ENCODE measurements at places on chromosomes 5 and 9.

- DNase-seq = no peak
Measured at GRCh38 chr9:132946211-132946610, 1.8 kb upstream of the TSC1 start.

GRCh38 chr9:114906922-114907571 lies 23.3 kb downstream of the TNFSF8 start:
- DNase-seq = no peak

DNA sequence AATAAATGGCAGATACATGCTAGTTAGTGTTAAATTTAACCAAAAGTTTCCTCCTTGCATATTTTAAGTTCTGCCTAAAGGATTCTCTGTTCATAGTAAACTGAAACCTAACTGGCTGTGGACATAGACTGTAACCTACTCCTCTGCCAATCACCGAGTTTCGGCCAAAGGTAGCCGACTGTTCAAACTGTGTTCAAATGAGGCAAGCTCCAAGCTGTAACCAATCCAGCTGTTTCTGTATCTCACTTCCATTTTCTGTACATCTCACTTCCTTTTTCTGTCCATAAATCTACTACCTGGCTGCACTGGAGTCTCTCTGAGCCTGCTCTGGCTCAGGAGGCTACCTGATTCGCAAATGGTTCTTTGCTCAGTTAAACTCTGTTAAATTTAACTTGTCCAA lies 44.1 kb downstream of the KCNV2 start:
- no peak for DNase-seq

DNA sequence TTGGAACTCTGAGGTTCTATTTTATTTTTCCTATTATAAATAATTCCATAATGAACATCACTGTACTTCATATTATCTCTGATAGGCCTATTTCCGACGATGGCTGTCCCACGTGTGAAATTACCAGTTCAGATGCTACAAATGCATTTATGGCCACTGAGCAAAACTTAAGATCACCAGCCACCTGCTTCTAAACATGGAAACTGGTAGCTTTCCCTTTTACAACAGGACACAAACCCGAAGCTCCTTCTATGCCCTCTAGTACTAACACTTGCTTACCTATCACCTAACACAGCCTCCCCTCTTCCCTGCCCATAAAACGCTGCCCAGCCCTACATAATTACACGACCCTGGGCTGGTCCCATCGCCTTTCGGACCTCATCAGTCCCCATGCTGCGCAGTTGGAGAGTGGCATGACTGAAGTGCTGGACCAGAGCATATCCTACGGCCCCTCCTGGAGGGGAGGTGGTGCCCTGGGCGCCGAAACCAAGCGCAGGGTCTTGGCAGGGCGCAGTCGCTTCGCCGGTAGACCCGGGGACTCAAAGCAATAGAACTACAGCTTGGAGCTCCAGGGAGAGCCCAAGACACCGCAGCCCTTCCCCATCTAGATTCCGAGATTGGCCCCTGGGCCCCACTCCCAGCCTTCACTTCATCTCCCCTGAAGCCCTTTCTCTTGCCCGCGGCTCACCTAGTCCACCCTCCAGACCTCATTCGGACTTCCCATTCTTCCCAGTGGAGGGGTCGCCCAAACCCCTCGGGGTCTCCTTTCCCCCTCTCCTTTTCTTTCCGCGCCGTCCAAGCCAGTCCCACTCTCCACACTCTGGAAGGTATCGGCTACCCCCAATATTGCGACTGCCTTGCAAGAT lies 1.0 kb upstream of the SAP30L start:
- DNase-seq = no peak

DNA sequence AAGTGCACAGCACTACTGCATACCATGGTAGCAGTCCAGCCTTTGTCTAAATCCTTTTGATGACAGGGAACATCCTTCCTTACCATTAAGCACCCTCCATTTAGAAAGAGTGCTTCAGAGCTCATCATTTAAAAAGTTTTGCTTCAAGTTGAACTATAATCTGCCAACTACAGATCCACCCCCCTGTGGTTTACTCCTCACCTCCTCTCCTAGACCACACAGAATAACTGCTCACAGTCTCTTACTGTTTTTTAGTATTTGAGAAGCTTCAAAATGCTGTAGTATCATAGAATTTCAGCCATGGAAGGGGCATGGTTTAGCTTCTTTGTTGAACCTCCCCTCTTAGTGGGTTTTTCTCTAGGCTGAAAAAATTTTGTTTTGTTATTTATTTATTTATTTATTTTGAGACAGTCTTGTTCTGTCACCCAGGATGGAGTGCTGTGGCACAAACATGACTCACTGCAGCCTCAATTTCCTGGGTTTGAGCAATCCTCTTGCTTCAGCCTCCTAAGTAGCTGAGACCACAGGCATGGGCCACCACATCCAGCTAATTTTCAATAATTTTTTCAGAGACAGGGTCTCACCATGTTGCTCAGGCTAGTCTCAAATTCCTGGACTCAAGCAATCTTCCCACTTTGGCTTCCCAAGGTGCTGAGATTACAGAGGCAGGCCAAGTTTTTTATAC lies 384.3 kb upstream of the RFX3 start:
- DNase-seq = no peak

DNA sequence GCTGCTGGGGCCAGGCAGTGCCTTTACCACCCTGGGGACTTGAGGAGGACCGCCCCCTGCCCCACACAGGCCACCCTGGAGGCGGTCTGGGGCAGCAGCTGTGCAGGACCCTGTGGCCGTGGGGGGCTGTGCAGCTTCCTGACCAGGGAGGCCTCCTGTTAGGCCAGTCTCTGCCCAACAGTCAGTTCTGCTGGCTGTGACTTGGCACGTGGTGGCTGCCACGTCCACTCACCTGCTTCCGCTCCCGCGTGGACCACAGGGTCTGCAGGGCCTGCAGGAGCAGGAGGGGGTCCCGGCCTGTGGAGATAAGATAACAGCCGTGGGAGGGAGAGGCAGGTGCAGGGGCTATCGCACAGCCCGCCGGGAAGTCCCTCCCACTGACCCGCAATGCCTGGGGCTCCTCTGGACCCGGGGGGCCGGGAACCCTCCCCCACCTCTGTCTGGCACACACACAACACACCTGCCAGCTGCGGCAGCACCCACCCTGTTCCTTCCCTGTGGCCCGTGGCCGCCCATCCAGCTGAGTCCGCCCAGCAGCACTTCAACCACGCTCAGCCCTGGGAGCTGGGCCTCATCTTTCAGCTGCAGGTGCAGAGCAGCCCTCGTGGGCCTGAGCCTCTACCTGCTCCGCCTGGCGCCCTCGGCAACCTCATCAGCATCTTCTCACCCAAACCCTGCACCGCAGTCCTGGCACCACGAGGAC lies 39.7 kb downstream of the EXD3 start:
- DNase-seq = no peak

- no peak for DNase-seq
Measured at GRCh38 chr9:124258607-124259157, 933 bp downstream of the NEK6 start.

- DNase-seq = peak; percentile 66
Measured at GRCh38 chr9:114238891-114239875, 83.7 kb upstream of the ORM1 start.

- DNase-seq = no peak
Measured at GRCh38 chr5:23274171-23274570, 233.2 kb upstream of the PRDM9 start.

DNA sequence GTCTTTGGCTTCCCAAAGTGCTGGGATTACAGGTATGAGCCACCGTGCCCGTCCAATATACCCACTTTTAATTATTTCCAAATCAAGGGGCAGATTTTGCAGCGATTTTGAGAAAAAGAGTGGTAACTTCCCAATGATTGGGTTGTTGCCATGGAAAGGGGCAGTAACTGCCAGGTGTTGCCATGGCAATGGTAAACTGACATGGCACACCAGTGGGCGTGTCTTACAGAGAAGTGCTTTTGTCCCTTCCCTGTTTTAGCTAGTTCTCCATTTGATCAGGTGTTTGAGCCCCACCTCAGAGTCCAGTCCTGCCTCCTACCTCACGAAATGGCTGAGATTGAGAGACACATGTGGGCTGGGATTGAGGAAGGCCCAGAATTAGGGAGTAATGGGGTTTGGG lies 86.3 kb upstream of the IER5L start:
- no peak for DNase-seq

- DNase-seq = no peak
Measured at GRCh38 chr5:80619086-80619485, 35.4 kb upstream of the MSH3 start.

DNA sequence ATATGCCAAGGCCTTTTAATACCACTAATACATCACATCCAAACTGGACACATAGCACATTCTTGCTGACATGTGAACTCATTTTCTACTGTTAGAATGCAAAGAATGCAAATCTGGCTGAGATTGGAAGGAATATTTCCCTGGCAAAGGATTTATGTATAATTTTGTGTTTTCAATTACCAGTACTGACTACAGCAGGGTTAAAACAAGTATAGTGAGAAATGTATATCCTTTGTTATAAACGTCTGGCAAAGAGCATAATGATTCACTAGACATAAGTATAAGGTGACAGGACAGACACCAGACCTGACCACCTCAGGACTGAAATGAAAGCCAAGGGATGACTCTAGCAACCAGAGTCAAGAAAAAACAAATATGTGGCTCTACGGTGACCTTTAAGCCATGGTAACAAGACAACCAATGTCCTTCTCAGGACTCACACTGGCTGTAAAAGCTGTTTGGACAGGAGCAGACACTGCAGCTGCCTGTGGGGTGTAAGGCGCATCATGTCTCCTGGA lies 95.0 kb downstream of the MRPS27 start:
- DNase-seq = peak; percentile 74

- no peak for DNase-seq
Measured at GRCh38 chr5:143403334-143403592, 223 bp downstream of the NR3C1 start.

GRCh38 chr9:78828521-78828920 lies 531.6 kb downstream of the PSAT1 start:
- DNase-seq = no peak
